ENCODE measurements at places on chromosomes 4 and X.
A peak's percentile ranks its signal among the peaks of the same experiment; 100 is the strongest.

GRCh38 chrX:1397001-1397400, 5.1 kb upstream of the SLC25A6 start:
- no peak for DNase-seq

DNA sequence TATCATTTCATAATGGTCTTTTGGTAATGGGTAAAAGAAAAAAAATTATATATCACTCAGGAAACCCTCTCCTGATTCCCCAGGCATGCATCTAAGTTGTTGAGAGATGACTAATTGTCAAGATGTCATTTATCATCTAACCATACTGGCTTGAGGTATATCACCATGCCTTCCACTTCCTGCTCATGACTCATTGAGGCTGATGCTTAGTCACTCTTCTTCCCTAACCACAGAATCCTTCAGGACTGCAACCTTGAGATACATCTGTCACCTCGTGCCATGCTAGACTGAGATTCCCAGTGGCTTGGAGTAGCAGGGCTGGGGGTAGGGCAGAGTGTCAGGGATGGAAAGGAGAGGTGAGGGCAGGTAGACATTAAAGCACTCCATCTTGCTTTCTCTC, 782.5 kb upstream of the INTU start:
- no peak for DNase-seq

DNA sequence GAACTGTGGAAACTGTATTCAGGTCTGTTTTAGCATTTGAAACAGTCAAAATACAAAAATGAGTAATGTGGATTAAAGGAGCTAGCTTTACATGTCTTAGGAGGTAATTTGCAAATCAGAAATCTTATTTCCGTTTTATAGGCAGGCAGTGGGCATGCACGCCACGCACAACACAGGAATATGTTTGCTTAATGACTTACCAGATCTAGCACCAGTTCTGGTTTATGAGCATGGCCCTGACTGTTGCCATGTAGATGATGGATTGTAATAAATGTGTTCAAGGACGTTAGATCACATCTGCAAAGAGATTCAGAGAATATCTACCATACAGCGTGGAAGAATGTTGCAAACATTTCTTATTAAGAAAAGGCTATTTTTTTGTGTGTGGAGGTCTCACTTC, 344.5 kb upstream of the NR3C2 start:
- DNase-seq: no peak

- no peak for DNase-seq
Observed at GRCh38 chrX:153365670-153366069, 31.7 kb downstream of the ZNF275 start.

- DNase-seq: peak; percentile 14
Observed at GRCh38 chr4:183504930-183505610, at the start of gene ING2. ING2 (plus strand) TSS chr4:183505058; CDS start chr4:183505196, 138 bp downstream.

DNA sequence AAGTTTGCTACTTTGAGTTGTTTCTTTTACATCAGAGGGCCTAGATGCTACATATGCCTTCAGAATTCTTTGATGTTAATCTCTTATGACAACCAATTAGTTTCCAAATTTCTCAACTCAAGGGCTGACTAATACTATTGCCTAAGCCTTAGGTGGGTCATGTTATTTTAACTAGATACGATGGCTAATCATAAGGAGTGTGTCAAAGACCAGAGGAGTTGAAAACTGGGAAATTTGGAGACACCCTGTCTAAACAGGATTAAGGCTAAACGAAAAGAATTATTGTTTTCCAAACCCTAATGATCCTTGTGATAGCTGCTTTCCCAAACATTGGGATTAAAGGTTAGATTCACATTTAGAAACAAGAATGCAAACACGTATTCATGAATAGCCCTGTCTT, 228.5 kb downstream of the PCDH7 start:
- no peak for DNase-seq

DNA sequence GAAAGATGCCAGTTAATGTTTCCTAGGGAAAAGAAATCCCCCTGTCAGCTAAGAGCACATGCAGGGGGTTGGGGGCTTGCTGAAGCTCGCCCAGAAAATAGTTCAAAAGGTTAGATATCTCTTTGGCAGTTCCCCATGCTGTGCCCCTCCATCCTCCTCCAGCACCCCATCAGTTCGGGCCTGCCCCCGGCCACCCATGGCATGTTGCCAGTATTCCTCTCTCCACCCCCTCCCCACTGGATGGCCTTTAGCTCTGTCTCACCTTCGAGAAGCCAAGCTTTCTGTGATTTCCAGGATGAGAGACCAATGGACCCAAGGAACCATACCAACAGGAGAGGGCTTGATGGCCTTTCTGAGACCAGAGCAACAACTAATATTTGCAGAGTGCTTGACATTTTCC, 5.2 kb downstream of the RAB33A start:
- no peak for DNase-seq

Measured in stimulated activated CD8-positive, alpha-beta memory T cell treated with anti-CD3 and anti-CD28 coated beads, Interleukin-4, amount 100 ng/mL, for 1 hour (primary cell).